ENCODE measurements at places on chromosomes 5 and 9.
A peak's percentile ranks its signal among the peaks of the same experiment; 100 is the strongest.

GRCh38 chr9:12961276-12961809 lies 186.5 kb downstream of the LURAP1L start:
- DNase-seq, result no peak
- no peaks in the 10 kb centered on the region for H3K4me1 ChIP-seq
- peaks cover 4% of the 10 kb centered on the region for H3K36me3 ChIP-seq
- no peak overlapping the region for H3K27ac ChIP-seq
- H3K27me3 ChIP-seq, result no peaks in the 10 kb centered on the region

DNA sequence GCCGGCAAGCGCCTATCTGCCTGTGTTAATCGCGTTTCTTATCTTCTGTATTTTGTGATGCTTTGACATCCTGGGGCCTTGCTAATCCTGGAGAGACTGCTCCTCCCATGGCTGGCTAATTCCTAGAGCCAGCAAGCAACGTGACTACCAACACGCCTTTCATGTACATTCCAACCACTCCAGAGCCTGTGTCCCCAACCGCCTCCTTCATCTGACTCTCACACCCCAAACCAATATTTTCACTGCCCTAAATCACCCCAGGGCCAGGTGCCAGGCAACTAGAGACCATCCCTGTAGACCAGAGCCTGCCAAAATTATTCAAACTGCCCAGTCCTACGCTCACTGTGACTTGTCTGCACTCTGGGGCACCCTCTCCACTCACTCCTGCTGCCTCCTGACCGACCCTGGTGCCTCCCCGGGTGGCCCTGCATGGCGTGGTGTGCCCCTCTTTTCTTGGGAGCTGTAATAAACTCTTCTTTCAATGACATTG lies 50.5 kb upstream of the COL5A1 start:
- no peak overlapping the region for H3K27ac ChIP-seq
- no peak overlapping the region for H3K4me3 ChIP-seq
- H3K4me1 ChIP-seq, result peaks cover 5% of the 10 kb centered on the region
- no peaks in the 10 kb centered on the region for H3K36me3 ChIP-seq

DNA sequence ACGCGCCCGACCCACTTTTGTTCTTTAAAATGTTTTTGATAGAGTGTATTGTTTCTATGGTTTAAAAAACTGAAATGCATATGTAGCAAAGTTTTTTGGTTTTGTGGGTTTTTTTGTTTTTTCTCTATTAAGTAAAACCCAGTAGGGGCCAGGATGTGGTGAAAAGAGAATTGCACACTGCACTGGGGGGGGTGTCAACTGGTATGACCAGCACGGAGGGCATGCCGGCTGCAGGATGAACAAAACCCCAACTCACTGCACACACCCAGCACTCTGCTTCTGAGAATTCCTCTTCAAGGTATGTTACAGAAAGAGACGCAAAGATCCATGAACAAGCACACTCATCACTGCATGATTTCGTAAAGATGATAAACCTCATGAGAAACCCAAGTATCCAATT lies 75.0 kb downstream of the STK10 start:
- peaks cover 1% of the 10 kb centered on the region for H3K36me3 ChIP-seq
- H3K4me1 ChIP-seq, result no peaks in the 10 kb centered on the region
- H3K27ac ChIP-seq, result no peak overlapping the region
- H3K4me3 ChIP-seq, result no peak overlapping the region
- no peaks in the 10 kb centered on the region for H3K27me3 ChIP-seq

DNA sequence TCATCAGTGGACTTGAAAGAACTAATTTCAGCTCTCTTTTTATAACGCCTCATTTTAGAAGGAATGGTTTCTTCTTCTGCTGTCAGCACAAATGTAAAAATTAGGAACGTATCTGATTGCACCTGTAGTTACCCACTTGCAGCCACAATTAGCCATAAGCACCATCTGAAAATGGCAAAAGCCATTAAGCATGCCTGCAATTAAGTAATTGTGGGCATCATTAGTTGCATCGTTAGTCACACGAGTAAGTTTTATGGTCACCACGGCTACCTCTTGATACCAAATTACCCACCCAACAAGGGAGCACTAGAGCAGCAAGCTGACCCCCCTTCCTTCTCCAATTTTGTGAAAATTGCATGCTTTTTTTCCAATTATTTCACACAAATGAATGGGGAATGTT lies 25.8 kb upstream of the SLC44A1 start:
- no peaks in the 10 kb centered on the region for H3K27me3 ChIP-seq
- H3K27ac ChIP-seq, result no peak overlapping the region
- no peak overlapping the region for H3K4me3 ChIP-seq
- H3K36me3 ChIP-seq, result peaks cover 5% of the 10 kb centered on the region
- no peak for DNase-seq
- H3K4me1 ChIP-seq, result peaks cover 3% of the 10 kb centered on the region

DNA sequence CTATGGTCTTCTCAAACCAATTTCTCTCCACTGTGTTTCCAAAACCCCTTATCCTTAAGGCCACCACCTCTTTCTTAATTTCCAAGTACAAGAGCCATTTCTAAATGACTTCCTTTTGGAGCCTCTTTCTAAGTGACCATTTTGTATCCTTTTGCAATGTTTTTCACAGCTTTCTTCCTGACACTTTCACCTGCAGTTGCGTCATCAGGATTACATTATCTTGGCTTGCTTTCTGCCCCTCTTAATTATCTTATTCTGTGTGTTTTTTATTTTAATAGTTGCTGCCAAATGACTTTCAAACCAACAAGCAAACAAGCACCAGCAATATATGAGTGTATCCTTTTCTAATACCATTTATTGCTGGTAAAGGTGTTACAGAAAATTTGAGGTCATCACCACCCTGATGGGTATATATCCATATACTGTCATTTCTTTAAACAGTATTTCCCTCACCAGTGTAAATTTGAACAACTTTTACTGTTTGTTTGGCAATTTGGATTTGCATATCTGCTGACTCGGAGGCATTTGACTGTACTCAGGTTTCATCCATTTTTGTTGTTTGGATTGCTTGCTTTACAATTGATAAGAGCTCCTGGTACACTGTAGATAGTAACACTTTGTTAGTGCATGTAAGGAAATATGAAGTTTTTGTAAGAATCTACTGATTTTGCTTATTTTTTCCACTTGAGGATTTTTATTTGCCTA lies 5.4 kb upstream of the ANXA1 start:
- H3K27ac ChIP-seq, result no peak overlapping the region
- no peak overlapping the region for H3K4me3 ChIP-seq
- H3K36me3 ChIP-seq, result no peaks in the 10 kb centered on the region
- H3K4me1 ChIP-seq, result peaks cover 12% of the 10 kb centered on the region

GRCh38 chr9:116504893-116505480 lies 182.1 kb upstream of the TRIM32 start:
- no peak overlapping the region for H3K4me3 ChIP-seq
- no peaks in the 10 kb centered on the region for H3K36me3 ChIP-seq
- peaks cover 8% of the 10 kb centered on the region for H3K27me3 ChIP-seq
- H3K4me1 ChIP-seq, result peaks cover 2% of the 10 kb centered on the region
- H3K27ac ChIP-seq, result no peak overlapping the region
- DNase-seq, result no peak

DNA sequence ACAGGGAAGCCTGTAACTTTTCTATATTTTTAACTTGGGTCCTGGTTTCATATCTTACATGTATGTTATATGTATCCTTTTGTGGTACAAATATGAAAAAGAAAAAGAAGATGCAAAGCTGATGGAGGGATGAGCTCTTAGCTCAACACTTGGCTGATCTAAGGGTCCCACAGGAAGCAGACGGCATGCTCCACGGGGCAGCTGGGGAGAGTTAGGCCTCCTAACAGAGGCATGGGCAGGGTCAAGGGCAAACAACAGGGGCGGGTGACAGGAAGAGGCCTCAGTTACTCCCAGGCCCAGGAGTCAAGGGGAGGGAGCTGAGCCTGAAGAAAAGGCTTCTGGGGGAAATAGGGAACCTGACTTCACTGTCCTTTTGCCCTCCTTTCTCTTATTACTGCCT lies 287.2 kb downstream of the ZSWIM6 start:
- no peak overlapping the region for H3K4me3 ChIP-seq
- no peak overlapping the region for H3K27ac ChIP-seq
- no peaks in the 10 kb centered on the region for H3K4me1 ChIP-seq
- H3K36me3 ChIP-seq, result no peaks in the 10 kb centered on the region

DNA sequence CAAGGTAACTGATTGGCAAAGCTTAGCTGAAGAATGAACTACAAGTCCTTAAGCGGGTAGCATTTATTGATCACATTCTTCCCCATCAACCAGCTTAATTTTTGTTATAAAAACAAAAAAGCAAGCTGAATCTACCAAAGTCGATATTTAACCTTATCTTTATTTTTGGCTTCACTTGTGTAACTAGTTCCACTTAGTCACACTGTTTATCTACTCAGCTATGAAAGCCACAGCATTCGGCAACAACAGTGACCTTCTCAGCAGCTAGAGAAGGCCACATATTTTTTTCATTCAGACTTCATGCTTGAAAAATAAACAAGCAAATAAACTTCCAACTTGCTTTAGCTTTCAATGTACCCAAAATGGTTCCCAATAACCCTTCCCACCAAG lies 69.4 kb downstream of the KLHL3 start:
- H3K4me3 ChIP-seq, result no peak overlapping the region
- H3K27ac ChIP-seq, result peak overlapping the region; percentile 38
- DNase-seq, result no peak

DNA sequence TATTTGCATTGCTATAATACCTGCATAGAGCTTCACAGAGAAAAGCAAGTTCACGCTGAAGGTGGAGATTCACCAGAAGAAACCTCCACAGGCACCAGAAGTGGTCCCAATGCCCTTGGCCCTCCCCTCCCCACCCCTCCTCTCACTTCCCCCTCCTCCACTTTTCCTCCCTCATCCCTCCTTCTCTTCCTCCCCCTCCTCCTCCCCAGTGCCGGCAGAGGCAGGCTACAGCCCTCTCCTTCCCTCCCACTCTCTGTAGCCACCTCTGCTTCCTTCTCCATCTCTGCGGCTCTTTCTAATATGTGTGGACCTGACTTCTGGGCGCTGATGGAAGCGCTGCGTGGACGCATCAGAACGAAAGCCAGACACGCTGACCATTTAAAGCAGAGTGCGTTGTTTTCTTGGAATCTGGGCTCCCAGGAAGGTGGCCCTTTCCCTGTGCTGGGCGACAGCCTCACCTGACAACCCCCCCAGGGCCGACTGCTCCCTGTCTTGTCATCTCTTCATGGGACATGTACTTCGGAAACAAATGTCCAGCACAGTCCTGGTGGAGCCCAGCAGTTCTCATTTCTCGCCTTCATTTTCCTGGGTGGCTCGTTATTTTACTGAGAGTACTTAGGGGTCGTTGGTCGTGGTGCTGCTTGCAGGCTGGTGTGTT lies 29.5 kb downstream of the NDUFS6 start:
- H3K27ac ChIP-seq, result no peak overlapping the region
- H3K4me1 ChIP-seq, result no peaks in the 10 kb centered on the region
- H3K4me3 ChIP-seq, result no peak overlapping the region
- peaks cover 38% of the 10 kb centered on the region for H3K27me3 ChIP-seq
- peaks cover 8% of the 10 kb centered on the region for H3K36me3 ChIP-seq

DNA sequence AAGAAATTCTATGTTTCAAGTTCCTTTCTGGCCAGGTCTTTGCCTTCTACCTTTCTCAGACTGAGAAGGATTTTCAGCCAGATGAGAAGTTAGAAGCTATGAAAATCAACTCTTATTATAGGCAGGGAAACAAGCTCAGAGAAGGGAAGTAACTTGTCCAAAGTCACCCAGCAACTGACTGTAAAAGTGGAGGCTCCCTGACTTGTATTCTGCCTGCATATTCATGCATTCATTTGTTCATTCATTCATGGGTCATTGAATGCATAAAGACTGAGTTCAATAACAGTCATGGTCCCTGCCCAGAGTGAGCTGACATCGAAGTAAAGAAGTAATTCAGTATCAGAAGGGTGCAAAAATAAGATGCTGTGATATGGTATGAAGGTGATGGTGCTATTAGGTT lies 239.6 kb downstream of the PAPPA start:
- no peak overlapping the region for H3K27ac ChIP-seq
- DNase-seq, result no peak
- no peaks in the 10 kb centered on the region for H3K4me1 ChIP-seq

GRCh38 chr5:104942735-104943134 lies 1380.1 kb upstream of the NUDT12 start:
- peaks cover 6% of the 10 kb centered on the region for H3K4me1 ChIP-seq
- no peak for DNase-seq
- H3K4me3 ChIP-seq, result no peak overlapping the region
- H3K27me3 ChIP-seq, result no peaks in the 10 kb centered on the region
- H3K36me3 ChIP-seq, result no peaks in the 10 kb centered on the region
- peak overlapping the region; percentile 22 for H3K27ac ChIP-seq

DNA sequence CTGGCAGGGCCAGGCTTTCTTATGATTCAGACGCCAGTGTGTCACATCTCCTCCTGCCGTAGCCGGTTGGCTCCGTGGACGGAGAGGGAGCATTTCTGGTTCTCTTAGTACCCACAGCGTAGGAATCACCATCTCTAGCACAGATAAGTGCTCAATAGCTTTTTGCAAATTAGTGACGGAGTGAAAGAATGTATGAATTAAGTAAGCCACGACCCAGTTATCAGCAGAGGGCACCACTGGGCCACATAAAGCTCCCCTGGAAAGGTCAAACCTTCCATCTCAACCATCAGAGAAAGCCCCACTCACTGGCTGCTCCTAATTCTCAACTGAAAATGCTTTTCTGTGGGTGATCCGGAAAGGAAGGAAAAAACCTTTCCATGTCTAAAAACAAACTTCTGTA lies 317.0 kb upstream of the ADCY2 start:
- H3K27ac ChIP-seq, result peak overlapping the region; percentile 50
- H3K4me3 ChIP-seq, result no peak overlapping the region
- peaks cover 23% of the 10 kb centered on the region for H3K4me1 ChIP-seq
- H3K27me3 ChIP-seq, result peaks cover 9% of the 10 kb centered on the region

Data from progenitor cell of endocrine pancreas (in vitro differentiated cells).